CD8-positive, alpha-beta memory T cell (primary cell): ENCODE measurements at places on chromosomes 4 and X. TPM values are rescaled to one million over a fixed set of nuclear protein-coding genes. Genes with fewer than 3 reads are reported as not detected.

Gene CORIN
- total RNA-seq, result 0.04 TPM

DNA sequence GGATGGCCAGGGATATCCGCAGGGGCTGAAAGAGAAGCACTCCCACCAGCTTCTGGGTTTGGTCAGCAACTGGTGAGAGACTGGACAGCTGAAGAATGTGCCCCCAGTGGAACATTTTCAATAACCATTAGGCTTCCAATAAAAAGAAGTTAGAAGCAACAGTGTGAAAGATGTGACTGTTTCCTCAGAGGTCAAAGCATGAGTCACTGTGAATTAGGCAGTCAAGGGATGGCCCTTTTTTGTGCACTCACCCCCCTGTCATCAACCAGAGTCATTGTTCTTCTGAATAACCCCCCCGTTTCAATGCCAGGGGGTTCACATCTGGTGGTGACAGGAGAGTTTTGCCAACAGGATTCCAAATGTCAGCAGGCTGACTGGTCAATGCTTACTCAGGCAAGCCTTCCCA lies 74.6 kb upstream of the SH3RF1 start:
- DNase-seq, result no peak
- H3K27me3 ChIP-seq, result no peaks in the 10 kb centered on the region
- H3K36me3 ChIP-seq, result no peaks in the 10 kb centered on the region
- H3K4me1 ChIP-seq, result no peaks in the 10 kb centered on the region
- no peak overlapping the region for H3K27ac ChIP-seq

GRCh38 chrX:24480400-24480865 lies 15.3 kb downstream of the PDK3 start:
- peak overlapping the region; percentile 53 for H3K4me3 ChIP-seq
- peak overlapping the region; percentile 83 for H3K27ac ChIP-seq
- H3K4me1 ChIP-seq, result peaks cover 71% of the 10 kb centered on the region
- no peaks in the 10 kb centered on the region for H3K36me3 ChIP-seq
- no peaks in the 10 kb centered on the region for H3K27me3 ChIP-seq

Gene PARM1
- not detected for total RNA-seq

DNA sequence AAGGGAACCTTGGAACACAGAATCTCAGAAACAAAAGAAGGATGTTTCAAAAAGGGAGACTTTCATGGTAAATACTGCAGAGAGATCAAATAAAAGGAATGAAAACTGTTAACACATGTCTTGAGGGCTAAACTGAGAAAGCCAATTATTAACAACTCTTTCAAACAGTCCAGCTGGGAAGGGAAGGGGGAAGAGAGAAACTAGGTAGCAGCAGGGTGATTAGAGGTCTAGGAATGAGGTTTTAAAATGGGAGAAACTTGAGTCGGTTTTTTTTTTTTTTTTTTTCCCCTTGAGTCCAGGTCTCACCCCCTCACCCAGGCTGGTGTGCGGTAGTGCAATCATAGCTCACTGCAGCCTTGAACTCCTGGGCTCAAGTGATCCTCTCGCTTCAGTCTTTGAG lies 4.3 kb downstream of the BCLAF3 start:
- no peak overlapping the region for H3K4me3 ChIP-seq
- no peaks in the 10 kb centered on the region for H3K4me1 ChIP-seq
- H3K36me3 ChIP-seq, result no peaks in the 10 kb centered on the region
- DNase-seq, result no peak
- H3K27ac ChIP-seq, result no peak overlapping the region

DNA sequence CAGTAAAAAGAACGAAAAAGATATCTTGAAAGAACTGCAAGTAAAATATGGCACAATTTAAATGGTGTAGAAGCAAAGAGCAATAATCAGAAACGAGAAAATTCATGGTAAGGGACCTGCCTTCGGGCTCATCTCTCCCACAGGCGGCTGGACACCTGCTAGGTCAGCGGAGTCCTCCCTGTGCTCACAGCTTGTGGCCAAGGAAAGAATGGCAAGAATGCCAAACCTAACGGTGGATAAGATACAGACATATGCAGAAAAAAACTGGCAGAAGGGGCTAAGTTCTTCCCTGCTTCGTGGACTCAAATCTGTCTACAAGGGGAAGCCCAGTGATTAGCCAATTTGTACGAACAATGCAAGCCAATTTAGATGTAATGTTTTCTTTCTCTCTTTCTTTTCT lies 152.1 kb upstream of the VCX start:
- no peaks in the 10 kb centered on the region for H3K4me1 ChIP-seq
- no peaks in the 10 kb centered on the region for H3K36me3 ChIP-seq
- H3K4me3 ChIP-seq, result no peak overlapping the region

GRCh38 chr4:39687014-39687413 lies 10.9 kb upstream of the UBE2K start:
- no peaks in the 10 kb centered on the region for H3K36me3 ChIP-seq
- H3K27me3 ChIP-seq, result no peaks in the 10 kb centered on the region
- H3K4me3 ChIP-seq, result no peak overlapping the region
- H3K27ac ChIP-seq, result no peak overlapping the region
- H3K4me1 ChIP-seq, result no peaks in the 10 kb centered on the region

DNA sequence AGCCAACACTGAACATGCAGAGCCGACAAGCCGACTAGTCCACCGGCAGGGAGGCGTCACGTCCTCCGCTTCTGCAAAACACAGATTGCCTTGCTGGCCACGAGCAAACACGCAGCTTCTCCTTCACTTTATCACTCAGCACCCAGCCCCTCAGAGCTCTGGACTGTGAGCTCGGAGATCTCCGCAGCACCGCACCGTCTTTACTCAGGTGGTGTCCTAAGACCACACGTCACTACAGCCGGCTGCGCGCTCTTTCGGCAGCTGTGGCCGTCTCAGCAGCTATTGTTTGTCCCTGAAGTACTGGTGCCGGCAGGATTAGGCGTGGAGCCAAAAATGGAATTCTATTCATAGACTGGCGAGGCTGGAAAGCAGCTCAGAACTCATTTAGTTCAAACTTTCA lies 72.0 kb downstream of the FAT1 start:
- DNase-seq, result no peak
- no peak overlapping the region for H3K4me3 ChIP-seq
- H3K4me1 ChIP-seq, result no peaks in the 10 kb centered on the region

DNA sequence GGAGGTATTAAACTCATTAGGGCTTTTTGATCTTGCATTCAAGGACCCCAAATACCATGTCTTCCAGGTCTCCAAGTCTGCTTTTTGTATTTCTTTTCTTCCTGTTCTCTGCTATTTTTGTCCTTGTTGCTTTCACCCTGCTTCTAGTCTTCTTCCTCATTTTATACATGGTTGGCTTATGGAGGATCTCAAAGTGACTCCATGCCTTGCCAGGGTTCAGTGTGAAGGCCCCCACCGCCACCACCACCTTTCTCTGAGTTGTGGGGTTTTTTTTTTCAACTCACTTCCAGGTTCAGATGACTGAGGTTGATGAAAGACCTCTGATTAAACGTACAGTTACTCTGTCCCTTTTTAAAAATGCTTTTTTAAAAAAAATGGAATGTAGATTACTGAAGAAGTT lies 96.3 kb downstream of the MAML3 start:
- H3K27ac ChIP-seq, result no peak overlapping the region
- peaks cover 5% of the 10 kb centered on the region for H3K4me1 ChIP-seq
- no peaks in the 10 kb centered on the region for H3K36me3 ChIP-seq

DNA sequence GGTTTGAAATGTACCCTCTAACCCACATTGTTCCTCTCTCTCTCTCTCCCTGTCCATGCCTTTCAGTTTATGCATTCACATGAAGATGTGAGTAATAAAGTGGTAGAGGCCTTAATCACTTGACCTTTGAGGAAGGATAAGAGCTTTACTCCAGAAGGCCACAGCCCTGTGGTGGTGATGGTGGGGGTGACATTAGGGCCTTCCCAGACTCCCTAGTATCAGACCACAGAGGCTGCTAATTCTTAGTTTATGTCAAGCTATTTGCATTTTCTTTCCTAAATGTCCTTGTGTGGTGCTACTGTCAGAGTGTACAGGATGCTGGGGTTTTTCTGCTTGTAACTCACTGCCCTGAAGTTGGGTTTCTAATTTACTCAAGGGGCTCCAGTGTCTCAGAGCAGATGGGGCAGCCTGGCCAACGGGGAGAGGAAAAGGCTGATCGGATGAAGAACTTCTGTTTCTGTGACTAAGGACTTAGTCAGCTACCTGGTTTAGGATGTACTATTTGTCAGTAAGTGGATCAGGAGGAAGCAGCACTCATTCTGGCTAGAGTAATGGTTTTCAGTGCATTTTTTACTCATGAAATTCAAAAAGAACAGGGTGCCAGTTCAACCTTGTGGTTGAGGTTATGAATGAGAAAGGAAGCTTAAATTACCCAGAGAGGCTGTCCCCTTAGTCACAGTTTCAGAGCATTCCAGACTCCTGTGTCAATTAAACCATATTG lies 509.6 kb upstream of the DIPK2B start:
- H3K4me3 ChIP-seq, result no peak overlapping the region
- H3K27me3 ChIP-seq, result no peaks in the 10 kb centered on the region
- H3K27ac ChIP-seq, result no peak overlapping the region

Gene RPL39
- total RNA-seq, result 2,337 TPM

Gene TCEAL7
- total RNA-seq, result not detected

DNA sequence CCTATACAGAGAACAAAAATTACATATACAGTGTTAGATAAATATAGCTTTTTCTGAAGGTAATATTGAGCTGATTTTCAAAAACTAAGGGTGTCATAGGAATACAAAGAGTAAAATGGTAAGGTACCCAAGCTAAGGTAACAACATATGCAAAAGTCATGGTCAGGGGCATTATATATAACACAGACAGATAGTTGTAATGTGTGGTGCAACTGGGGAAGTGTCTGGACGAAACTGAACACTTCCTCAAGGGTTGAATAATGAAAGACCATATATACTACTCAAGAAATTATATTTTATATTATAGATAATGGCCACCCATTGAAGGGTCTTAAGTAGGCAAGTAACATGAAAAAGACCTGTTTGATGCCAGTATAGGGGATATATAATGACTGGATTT lies 262.1 kb upstream of the CXXC4 start:
- no peak overlapping the region for H3K4me3 ChIP-seq
- no peaks in the 10 kb centered on the region for H3K36me3 ChIP-seq
- no peak overlapping the region for H3K27ac ChIP-seq

DNA sequence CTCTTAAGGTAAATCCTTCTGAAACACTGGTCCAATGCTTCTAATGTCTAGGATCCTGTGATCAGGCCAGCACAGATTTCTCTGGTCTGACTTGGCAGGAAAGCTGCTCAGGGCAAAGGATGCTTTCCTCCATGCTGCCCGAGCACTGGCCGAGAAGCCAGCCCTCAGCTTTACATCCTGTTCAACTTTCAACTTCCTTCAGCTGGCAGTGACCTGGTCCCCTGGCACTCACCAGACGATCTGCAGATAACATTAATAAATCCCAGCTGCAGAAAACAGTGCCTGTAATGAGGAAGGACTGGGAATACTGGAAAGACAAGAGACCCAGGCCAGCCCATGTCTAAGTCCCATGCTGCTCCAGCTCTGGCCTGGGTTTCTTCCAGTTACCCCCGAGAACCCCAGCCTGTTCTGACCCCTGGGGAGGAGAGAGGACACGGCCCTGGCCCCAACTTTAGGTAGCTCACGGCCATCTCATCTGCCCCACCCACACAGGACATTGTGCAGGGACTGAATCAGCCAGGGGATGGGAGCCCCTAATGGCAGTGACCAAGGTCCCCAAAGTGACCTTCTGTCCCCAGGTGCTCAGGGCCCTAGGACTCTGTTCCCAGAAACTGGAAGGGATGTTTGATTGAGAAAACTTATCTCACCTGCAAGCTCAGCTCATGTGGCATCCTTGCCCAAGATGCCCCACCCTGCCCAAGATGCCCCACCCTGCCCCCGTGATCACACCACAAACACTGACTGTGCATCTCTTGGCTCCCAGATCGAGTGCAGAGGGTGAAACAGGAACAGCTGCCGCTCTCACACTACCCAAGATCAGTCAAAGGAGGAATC lies 28.0 kb downstream of the JAKMIP1 start:
- H3K27ac ChIP-seq, result no peak overlapping the region
- DNase-seq, result peak; percentile 22
- no peaks in the 10 kb centered on the region for H3K27me3 ChIP-seq

Gene CXCL11
- not detected for total RNA-seq

DNA sequence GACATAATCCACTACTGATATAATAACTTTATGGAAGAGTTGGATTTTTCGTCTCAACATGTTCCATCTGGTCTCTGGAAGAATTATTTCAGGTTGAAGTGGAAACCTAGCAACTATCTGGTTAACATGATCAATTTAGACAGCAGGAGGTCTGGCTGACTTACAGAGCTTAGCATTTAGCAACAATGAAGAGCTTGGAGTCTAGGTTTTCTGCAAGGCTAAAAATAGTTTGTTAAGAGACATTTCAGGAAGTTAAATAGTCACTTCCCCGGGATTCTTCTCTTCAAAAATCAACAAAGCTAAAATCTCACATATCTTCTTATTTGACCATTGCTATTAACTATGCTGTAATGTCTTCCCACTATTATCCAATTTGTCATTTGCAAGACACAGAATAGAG lies 418.6 kb upstream of the DIPK2B start:
- no peaks in the 10 kb centered on the region for H3K27me3 ChIP-seq
- no peak for DNase-seq
- no peaks in the 10 kb centered on the region for H3K4me1 ChIP-seq
- no peak overlapping the region for H3K4me3 ChIP-seq
- no peak overlapping the region for H3K27ac ChIP-seq

Gene ASMT
- total RNA-seq, result 2.1 TPM

Gene GAGE12J
- total RNA-seq, result not detected

DNA sequence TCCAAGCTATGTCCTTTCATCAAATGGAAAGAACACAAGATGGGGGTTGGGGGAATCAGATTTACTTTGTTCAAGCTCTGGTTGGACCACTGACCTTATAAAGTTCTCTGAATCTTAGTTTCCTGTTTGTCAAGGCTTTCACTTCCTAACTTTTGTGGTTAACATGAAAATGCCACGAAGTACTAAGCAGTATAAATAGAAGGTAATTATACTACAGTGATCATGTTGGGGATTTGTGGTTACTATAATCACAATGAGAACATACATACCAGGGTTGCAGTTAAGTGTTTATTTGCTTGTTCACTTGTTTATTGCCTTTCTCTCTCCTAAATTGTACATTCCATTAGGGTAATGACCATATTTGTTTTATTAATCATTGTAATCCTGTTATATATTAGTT lies 53.2 kb downstream of the SPRY1 start:
- H3K4me1 ChIP-seq, result no peaks in the 10 kb centered on the region
- H3K36me3 ChIP-seq, result no peaks in the 10 kb centered on the region
- DNase-seq, result no peak

- H3K4me3 ChIP-seq, result no peak overlapping the region
- no peak for DNase-seq
- H3K27me3 ChIP-seq, result no peaks in the 10 kb centered on the region
- no peak overlapping the region for H3K27ac ChIP-seq
- no peaks in the 10 kb centered on the region for H3K4me1 ChIP-seq
- H3K36me3 ChIP-seq, result no peaks in the 10 kb centered on the region
Observed at GRCh38 chr4:14091966-14092365, 464.4 kb upstream of the BOD1L1 start.

- no peak overlapping the region for H3K4me3 ChIP-seq
- no peaks in the 10 kb centered on the region for H3K27me3 ChIP-seq
- H3K36me3 ChIP-seq, result no peaks in the 10 kb centered on the region
Observed at GRCh38 chr4:47551682-47552081, 66.6 kb downstream of the ATP10D start.

GRCh38 chr4:188955066-188955465 lies 815.8 kb downstream of the TRIML1 start:
- H3K4me3 ChIP-seq, result no peak overlapping the region
- no peak for DNase-seq
- H3K4me1 ChIP-seq, result no peaks in the 10 kb centered on the region
- H3K36me3 ChIP-seq, result no peaks in the 10 kb centered on the region
- H3K27me3 ChIP-seq, result no peaks in the 10 kb centered on the region

- DNase-seq, result no peak
- H3K4me1 ChIP-seq, result no peaks in the 10 kb centered on the region
- H3K4me3 ChIP-seq, result no peak overlapping the region
- no peaks in the 10 kb centered on the region for H3K36me3 ChIP-seq
- no peak overlapping the region for H3K27ac ChIP-seq
- H3K27me3 ChIP-seq, result no peaks in the 10 kb centered on the region
Observed at GRCh38 chr4:133186210-133186609, 37.1 kb downstream of the PCDH10 start.
